ENCODE measurements at places on chromosomes 1 and 21.

- DNase-seq, result no peak
These were observed 7.1 kb downstream of the PDZK1IP1 start for GRCh38 chr1:47182676-47183235.

- peak; percentile 70 for DNase-seq
These were observed 22.9 kb upstream of the DISC1 start for GRCh38 chr1:231603598-231604275.

DNA sequence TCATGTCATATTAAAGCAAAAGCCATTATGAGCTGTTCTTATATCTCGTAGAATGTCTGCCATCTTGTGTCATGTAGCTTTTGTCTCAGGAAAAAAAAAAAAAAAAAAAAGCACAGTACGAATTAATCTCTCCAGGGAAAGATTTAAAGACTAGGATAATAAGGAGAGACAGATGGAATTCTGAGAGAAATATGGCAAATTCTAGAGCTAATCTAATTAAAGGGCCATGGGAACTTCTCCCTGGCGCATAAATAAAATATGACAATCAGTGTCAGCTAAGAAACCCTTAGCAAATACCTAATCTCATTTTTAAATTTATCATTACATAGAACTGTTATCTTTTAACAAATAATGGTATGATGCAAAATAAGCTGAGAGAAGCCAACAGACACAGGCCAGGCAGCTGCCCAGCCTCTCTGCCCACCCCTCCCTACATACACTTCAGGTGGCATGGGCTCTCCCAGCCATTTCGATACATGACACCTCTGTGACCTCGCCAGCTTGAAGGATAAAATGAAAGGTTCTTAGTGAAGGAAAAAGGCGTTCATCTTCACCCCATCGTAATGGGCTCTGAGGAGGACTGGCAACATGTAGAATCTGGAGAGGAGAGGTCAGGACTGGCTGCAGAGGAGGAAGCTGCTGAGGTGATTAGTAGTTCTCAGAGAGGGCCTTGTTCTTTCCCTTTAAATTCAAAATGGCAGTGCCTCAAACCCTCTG lies 39.8 kb downstream of the DISC1 start:
- DNase-seq, result peak; percentile 39

DNA sequence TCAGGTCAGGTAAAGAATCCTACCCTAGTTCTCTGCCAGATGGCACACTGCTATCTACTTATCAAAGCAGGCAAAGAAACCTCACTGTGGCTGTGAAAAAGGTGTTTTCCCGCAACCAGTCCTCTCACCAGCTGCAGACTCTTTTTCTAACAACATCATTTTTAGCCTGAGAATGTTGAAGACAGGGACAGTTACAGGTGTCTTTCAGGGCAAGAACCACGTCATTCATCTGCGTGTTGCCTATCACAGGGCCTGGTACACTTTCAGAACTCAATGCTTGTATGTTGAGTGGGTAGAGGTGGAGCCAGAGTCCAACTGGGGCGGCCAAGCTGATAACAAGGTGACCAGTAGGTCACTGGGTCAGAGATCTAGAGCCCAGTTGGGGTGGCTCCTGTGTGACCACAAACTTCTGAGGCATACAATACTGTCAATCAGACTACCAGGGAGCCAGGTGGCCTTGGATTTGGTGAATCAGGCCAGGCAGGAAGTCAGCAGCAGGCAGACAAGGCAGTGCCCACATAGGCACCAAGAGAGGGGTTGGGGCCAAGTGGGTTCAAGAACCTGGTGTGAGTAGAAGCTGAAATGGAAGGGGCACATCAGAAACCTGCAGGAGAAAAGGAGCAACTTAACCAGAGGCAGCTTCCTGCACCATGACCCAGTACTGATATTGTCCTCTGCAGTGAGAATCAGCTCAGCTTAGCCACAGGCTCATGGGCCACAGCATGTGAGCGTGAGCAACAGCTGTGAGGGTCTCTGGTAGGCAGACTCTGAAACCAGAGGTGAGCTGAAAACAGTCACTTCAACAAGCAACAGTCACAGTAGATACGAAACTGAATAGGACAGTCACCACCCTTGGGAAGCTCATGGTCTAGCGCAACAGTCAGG lies 123.6 kb downstream of the DTL start:
- no peak for DNase-seq

DNA sequence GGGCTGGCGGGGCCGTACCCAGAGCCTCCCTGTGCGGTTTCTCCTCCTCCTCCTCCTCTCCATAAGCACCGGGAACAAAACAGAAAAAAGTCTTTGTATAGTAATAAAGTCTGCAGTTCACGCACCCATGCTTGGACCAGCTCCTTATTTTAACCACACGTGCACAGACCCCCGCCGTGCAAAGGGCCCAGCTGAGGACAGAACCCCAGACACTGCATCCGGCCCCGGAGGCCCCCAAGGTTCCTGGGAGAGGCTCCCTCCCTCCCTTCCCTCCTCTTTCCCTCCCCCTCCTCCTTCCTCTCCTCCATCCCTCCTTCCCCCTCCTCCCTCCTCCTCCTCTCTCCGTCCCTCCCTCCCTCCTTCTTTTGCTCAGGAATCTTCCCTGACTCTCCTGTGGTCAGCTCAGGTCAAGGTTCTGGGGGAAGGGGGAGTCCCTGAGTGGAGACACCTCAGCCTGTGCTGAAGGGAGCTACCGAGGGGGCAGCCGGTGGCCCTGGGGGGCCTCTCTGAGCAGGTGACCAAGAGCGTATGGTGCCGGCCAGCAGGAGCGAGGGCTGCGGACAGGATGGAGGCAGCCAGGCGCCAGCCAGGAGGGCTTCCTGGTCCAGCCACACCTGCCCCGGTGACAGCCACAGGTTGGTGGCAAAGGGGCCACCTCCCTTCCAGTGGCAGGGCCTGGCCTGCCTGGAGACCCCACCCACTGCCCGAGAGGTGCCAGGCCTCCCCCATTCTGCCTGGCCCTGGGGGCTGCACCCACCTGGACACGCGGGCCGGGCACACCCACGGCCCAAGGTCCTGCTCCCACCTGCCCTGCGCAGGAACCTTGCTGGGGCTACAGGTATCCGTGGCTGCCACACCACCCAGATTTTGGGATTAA lies 3.2 kb upstream of the TTLL10 start:
- no peak for DNase-seq

GRCh38 chr1:19654886-19655717 lies 9.6 kb upstream of the HTR6 start:
- DNase-seq, result peak; percentile 68

- DNase-seq, result no peak
These were observed 182.0 kb upstream of the C21orf91 start for GRCh38 chr21:18000981-18001686.

DNA sequence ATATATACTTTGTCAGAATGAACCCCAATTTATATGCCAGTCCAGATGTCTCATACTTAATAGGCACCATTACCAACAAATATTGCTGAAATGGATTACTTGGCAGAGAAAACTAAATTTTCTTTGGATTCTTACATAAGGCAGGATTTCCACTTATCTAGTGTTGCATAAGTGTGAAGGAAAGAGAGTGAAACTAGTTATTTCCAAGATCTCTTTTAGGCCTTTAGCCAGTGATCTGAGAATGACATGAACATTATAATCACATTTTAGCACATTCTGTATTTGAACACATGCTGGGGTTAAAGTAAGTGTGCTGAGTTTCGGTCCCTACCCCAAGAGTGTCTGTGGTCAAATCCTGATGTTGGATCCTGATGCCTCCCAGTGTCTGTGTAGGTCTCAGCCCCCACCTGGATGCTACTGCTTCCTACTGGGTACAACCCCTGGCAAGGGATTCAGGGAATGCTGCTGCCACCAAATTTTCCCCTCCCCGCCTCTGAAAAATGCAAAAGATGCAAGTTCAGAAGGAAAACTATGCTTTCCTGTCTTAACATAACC lies 11.2 kb downstream of the DDAH1 start:
- DNase-seq, result no peak

DNA sequence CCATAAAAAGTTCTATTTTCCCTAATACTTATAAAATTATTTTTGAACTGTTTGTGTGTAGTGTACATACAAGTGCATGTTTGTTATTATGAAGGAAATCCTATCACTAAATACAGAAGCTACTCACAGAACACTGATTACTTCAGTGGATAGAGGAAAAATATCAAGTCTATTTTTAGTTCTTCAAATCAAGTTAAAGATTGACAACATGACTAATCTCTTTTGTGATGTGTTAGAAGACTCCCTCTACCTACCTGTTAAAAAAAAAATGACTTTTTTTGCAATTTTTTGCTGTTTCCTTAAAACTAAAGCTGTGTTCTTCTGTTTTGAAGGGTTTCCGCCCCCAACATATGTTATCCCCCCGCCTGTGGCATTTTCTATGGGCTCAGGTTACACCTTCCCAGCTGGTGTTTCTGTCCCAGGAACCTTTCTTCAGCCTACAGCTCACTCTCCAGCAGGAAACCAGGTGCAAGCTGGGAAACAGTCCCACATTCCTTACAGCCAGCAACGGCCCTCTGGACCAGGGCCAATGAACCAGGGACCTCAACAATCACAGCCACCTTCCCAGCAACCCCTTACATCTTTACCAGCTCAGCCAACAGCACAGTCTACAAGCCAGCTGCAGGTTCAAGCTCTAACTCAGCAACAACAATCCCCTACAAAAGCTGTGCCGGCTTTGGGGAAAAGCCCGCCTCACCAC lies 45.5 kb downstream of the NCF2 start:
- no peak for DNase-seq

DNA sequence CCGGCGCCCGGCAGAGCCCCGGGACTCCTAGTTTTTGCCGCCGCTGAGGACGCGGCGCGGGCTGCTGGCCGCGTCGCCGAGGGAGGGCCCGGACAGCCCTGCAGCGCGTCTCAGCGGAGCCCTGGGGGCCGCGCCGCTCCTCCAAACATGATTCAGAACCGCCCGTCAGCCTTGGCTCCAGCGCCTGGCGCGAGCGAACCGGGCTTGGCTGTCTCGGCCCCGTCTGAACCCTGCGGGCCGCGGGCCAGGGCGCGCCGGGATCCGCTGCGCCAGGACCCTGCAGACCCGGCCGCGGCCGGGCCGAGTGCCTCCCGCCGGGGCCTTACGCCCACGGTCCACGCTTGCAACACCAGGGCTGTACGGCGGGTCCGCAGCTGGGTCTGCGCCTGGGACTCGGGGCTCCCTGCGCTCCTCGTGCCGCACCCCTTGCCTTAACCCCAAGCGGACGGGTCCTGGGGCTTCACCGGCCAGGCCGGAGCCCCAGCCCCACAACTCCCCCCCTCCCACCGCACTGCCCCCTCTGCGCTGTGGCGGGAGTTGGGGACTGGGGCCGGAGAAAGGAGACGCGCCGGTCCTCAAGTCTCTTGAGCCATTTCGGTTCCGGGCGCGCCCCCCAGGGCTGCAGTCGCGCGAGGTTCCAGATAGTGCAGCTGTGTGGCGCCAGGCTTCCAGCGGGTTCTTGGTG lies 48.4 kb upstream of the CD34 start:
- DNase-seq, result no peak

GRCh38 chr1:47495176-47495713 lies 57.4 kb downstream of the FOXD2 start:
- DNase-seq, result no peak

DNA sequence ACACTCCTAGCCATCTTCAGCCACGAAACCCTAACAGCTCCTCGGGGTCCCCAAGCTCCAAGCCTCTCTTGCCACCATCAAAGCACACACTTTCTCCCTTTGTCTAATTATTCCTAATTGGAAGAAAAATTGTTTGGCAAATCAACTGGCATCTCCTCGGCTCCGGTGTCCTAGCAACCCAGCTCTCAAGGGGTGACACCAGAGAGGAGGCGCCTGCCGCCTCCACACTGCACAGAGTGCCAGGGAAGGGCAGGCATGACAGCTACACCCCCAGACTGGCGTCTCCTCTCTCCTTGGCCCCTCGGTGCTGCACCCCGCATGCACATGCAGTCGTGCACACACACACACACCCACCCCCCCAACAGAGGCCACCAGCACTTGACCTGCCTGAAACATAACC lies 18.2 kb upstream of the GJB5 start:
- DNase-seq, result no peak

DNA sequence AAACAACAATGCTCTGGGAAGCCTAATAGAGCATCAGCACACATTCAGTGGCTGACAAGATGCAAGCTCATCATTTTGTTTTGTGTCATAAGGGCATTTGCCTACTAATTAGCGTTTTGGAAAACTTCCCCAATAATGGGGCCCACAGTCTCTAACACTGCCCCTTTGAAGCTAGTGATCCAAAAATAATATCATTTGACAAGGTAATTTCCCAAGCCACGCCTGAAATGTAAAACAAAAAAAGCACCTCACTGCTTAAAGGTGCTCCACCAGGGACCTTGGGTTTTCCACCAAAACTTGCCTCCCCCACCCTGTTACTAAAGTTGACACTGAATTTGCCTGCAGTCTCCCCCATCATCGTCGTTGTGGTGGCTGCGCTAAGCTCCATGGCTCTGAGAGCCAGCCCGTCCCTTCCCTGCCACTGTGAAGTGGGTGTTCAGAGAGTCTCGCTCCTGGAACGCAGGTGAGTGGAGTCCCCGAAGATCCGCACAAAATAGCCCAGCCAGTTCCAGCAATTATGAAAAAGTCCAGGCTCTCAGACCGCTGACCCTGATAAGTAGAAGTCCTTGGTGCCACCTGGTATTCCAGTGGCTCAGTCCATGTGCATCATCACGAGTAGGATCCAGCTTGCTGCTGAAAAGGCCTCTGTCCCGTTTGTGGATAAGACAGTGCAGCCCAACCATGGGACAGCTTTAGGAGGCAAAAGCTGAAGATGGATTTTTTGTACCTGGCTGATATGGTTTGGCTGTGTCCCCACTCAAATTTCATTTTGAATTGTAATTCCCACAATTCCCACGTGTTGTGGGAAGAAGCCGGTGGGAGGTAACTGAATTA lies 52.2 kb downstream of the RAB3GAP2 start:
- no peak for DNase-seq

GRCh38 chr1:9529190-9529589 lies 10.1 kb upstream of the SLC25A33 start:
- DNase-seq, result no peak

DNA sequence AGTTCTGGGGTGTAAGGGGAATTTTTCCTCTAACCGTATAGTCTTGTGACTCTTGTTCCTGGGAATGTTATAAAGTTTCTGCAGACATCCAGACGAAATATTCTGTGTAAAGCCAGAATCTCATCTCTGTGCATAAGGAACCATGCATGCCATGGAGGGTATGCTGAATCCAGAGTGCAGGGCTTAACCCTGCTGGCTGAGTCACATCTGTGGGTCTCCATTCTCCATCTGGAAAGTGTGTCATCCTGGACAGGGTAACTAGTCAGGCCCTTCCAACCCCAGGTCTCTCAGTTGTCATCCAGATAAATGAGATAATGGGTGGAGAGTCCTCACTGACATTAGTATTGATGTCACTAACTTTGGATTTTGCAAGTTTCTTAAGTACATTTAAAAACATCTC lies 48.8 kb downstream of the ATP5PO start:
- DNase-seq, result no peak
